ENCODE measurements at places on chromosomes 16 and 17.
A peak's percentile ranks its signal among the peaks of the same experiment; 100 is the strongest.

GRCh38 chr17:48871551-48872351 lies 20.8 kb upstream of the ATP5MC1 start:
- DNase-seq: no peak

GRCh38 chr17:33650304-33650703 lies 357.2 kb upstream of the ASIC2 start:
- DNase-seq: no peak

DNA sequence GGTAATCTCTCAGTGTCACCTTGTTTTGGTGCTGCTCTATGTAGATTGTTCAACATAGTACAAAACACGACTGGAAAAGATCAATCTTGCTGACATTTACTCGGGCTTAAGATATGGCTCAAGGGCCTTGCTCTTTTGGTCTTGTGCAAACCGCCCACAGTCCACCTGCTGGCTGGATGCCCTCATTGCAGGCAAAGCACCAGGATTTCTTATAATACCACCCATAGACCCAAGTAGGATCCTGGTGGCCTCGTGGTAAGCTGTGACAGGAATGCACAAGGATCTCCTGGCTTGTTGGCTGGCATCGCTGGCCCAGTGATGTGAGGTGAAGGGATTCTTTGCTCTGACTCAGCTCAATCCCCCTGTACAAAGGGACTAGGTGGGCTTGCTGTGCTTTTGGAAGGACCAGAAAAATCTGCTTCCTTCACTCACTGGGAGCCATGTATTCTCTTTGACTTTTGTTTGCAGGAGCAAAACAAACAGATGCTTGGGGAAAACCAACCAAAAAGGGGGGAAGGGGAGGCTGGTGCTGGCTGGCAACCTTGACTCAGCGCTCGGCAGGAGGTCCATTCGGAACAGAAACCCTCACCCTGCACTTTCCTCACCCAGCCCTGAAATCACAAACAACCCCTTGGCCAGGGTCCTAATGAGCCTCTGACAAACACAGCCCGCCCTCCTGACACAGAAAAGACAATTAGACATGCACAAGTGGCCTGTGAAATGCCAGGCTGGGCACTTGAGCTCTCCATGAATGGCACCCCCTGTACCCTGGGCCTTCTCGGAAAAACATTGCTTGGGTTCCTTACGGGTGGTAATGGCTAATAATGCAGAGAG lies 36.6 kb upstream of the MED9 start:
- DNase-seq: peak; percentile 65

DNA sequence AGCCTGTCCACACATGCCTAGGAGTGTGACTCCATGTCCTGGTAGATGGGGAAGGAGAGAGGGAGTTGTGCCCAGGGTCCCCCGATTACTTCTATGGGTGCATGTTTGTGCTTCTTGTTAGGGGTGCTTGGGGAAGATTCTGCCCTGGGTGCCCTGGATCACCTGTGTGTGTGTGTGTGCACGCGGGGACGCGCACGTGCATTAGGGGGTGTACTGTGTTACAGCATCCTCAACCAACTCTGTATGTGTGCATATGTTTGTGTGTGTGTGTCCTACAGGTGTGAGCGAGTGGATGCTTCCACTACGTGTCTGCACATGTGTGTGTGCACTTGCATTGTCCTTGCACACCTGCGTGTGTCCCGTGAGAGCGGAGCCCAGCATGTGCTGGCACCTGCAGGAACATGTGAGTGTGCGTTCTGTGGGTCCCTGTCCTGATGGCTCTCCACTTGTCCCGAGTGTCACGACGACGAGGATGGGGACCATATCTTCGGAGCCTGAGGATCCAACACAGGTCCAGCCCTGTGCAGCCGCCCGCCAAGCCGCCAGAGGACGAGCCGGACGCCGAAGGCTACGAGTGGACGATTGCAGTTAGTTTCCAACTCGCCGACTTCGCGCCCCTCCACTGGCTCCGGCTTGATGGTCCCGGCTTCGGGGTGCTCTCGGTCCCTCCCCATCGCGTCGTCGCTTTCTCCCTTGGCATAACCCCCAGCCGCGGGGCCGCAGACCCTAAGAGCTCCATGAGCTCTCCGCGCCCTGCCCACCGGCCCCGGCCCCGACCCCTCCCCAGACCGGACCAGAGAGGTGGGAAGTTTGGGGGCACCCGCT lies 6.0 kb upstream of the TBC1D3B start:
- DNase-seq: no peak

DNA sequence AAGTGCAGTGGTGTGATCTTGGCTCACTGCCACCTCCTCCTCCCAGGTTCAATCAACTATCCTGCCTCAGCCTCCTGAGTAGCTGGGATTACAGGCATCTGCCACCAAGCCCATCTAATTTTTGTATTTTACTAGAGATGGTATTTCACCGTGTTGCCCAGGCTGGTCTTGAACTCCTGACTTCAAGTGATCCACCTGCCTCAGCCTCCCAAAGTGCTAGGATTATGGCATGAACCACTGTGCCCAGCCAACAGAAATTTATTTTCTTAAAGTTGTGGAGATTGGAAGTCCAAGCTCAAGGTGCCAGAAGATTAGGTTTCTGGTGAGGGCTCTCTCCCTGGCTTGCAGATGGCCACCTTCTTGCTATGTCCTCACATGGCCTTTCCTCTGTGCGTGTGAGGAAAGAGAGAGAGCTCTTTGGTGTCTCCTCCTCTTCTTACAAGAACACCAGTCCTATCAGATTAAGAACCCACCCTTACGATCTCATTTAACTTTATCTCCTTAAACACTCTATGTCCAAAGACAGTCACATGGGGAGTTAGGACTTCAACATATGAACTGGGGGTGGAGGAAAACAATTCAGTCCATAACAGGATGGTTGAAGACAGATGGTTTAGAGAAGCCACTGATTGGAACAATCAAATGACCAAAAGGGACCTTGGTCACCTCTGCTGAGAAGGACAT lies 31.8 kb downstream of the C16orf82 start:
- DNase-seq: no peak

Measured in stimulated activated naive CD8-positive, alpha-beta T cell treated with anti-CD3 and anti-CD28 coated beads, Interleukin-15, amount 100 ng/mL, for 72 hours (primary cell).